ENCODE measurements at places on chromosomes 13 and 19.
A peak's percentile ranks its signal among the peaks of the same experiment; 100 is the strongest.

DNA sequence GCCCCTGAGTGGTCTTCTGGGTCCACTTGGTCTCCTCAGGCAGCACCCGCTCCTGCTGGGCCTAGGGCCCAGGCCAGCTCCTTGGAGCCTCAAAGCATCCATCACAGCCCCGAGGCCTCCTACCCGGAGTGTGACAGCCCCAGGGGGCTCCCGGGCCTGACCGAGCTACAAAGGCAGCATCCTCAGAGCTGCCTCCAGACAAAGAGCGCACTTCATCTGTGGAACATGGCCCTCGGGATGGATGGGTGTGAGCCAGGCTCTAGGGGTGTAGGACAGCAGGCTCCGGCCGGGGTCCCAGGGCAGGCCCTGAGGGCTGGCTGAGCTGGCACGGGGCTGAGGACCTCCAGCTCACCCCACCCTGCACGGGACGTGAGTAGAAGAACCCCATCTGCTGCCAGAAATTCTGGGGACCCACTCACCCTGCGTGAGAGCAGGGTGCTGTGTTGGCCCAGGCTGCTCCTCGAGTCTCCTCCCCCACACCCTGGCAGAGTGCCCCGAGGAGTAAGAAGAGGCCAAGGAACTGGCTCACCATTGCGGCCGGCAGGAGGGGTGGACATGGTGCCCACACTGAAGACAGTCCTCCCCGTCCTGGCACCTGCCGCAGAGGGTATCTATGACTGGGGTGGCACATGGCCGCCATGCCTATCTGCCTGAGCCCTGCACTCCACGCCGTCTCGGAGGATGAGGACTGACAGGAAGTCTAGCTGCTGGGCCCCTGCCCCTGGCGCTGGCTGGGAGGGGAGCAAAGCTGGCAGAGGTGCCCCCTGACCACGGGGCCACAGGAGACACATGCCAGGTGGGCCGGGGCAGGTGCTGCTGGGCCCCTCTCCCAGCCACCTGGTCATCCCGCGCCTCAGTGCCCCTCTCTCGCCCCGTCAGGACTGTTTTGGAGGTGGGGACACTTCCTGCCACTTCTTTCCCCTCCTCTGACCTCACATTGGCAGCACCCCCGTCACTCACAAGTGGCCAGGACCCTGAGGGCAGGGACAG is 22.3 kb downstream of the CEBPG start:
- no peak for DNase-seq

- no peak for DNase-seq
Observed at GRCh38 chr13:38496917-38497316, 147.3 kb downstream of the UFM1 start.

DNA sequence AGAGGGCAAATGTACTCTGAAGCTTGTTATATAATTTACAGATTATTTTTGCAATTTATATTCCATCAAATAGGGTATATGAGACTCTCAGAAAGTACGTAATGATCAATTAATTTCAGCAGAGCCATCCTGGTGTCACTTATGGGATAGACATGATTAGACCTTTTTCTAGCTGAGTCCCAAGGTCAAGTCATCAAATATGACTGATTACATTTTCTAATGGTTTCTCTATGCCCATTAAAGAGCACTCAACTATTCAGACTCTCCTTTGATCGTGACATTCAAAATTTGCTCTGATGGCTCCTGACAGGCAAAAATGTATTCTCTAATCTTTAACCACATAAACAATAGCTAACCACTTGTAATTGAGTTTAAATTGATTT is 469.2 kb downstream of the COG6 start:
- no peak for DNase-seq

DNA sequence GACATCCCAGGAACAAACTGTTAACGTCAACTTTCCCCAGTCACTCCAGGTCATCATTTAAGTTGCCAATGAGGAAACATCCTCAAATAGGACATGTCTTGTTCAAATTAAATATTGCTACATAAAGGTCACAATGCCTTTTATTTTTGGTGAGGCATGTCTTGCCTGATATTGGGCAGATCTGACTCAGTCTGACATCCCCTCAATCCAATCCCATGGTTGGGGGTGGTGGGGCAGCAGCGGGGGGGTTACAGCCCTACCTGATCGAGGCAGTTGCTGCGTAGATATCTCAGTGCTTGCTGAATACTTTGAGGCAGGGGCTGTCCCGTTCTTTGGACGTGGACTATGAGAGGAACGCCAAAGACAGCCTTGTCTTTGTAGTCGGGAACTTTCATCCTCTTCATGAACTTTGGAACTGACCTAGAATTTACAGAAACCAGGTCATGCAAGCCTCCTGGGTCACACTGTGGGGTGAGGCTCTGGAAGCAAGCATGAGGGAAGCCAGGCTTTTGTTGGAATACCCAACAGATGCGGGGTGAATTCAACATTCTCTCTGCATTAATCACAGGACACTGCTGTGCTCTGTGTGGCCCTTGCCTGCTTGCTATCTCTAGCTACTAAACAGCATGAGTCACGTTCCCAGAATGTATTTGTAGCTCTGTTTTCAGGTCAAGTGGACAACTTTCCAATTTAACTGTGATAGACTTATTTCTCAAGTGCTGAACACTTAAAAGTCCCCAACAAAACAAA is 109.8 kb downstream of the KL start:
- peak; percentile 90 for DNase-seq

DNA sequence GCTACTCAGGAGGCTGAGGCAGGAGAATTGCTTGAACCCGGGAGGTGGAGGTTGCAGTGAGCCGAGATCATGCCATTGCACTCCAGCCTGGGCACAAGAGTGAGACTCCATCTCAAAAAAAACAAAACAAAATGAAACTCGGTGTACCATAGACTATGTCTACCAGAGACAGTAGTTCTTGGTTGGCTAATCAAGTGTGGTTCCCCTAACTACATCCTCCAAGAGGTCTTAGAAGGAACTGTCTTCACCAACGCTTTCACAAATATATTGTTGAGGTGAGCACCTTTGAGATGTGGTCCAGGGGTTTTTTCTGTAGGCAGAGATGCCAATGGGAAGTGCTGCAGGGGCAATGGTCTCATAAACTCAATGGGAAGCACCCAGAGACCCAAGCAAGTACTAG is 48.0 kb downstream of the RFC3 start:
- DNase-seq = no peak

- DNase-seq = no peak
Observed at GRCh38 chr19:5804516-5805461, at the start of gene NRTN. NRTN (plus strand) TSS chr19:5805067; CDS start chr19:5824166, 19,099 bp downstream.

DNA sequence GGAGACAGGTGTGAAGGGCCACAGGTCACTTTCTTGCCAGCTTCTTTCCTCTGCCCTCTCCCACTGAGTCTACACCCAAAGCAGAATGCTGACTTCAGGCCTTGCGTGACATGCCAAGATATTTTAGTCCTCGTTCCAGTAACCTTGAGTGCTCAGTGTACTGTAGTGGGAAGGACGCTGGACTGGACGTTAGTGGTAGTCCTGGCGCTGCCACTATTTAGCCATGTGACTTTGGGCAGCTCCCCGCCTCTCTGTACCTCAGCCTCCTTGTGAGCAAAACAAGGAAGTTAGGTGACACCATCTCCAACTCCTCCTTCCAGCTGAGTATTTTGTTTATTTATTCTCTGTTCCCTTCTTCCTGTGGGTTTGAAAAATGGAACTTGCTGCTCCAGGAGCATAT is 86.1 kb downstream of the FRY start:
- no peak for DNase-seq

DNA sequence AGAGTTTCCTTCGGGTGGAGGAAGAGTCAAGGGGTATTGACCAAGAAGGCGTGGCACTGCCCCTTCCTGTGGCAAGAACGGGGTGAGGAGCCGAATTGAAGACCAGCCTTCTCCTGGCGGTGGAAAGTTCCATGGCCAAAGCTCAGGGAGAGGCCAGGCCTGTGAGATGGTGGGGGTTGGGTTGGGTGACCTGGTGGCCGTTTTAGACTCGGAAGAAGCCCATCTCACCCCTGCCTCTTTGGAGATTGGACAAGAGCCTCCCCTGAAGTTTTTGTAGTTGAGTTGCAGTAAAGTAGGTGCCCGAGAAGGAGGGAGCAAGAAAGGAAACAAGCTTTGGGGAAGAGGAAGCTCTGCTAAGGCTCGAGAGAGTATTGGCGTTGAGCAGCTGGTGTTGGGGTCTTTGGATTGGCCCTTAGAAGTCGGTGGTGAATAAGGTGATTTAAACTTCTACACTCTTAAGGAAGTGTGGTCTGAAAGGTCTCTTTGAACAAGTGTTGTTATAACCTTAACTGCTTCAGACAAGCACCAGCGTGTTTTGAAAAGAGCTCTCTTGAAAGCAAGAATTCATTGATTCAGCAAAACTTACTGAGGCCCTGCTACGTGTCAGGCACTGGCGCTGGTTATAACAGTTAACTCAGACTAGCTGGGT is 964 bp downstream of the SPINT2 start:
- DNase-seq = no peak

- DNase-seq = no peak
Observed at GRCh38 chr13:111326981-111327642, 6.7 kb downstream of the TEX29 start.

DNA sequence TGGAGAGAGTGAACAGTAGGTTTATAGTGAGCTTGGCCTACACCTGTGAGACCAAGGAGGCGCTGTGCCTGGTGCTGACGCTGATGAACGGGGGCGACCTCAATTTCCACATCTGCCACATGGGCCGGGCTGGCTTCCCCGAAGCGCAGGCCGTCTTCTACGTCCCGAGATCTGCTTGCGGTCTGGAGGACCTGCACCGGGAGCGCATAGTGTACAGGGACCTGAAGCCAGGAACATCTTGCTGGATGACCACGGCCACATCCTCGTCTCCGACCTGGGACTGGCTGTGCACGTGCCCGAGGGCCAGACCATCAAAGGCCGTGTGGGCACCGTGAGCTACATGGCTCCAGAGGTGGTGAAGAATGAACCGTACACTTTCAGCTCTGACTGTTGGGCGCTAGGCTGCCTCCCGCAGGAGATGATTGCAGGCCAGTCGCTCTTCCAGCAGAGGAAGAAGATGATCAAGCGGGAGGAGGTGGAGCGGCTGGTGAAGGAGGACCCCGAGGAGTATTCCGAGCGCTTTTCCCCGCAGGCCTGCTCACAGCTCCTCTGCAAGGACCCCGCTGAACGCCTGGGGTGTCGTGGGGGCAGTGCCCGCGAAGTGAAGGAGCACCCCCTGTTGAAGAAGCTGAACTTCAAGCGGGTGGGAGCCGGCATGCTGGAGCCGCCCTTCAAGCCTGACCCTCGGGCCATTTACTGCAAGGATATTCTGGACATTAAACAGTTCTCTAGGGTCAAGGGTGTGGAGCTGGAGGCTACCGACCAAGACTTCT is 139.0 kb downstream of the ZDHHC20 start:
- DNase-seq = no peak

DNA sequence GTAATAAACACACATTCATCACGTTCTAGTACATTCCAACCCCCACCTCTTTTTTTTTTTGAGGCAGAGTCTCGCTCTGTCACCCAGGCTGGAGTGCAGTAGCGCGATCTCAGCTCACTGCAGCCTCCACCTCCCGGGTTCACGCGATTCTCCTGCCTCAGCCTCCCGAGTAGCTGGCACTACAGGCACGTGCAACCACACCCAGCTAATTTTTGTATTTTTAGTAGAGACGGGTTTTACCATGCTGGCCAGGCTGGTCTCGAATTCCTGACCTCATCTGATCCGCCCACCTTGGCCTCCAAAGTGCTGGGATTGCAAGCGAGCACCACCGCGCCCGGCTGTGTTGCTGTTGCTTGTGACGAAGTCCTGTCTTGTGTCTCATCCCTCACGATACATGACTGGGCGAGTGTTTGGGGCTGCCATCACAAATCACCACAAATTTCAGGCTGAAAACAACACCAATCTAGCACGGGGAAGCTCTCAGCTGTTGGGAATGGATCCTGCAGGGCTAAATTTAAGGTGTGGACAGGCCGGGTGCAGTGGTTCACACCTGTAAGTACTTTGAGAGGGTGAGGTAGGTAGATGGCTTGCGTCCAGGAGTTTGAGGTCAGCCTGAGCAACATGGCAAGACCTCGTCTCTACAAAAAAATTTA is 15.7 kb downstream of the MOB3A start:
- DNase-seq = no peak

GRCh38 chr19:47768604-47769003 is 9.9 kb upstream of the SELENOW start:
- DNase-seq = no peak

DNA sequence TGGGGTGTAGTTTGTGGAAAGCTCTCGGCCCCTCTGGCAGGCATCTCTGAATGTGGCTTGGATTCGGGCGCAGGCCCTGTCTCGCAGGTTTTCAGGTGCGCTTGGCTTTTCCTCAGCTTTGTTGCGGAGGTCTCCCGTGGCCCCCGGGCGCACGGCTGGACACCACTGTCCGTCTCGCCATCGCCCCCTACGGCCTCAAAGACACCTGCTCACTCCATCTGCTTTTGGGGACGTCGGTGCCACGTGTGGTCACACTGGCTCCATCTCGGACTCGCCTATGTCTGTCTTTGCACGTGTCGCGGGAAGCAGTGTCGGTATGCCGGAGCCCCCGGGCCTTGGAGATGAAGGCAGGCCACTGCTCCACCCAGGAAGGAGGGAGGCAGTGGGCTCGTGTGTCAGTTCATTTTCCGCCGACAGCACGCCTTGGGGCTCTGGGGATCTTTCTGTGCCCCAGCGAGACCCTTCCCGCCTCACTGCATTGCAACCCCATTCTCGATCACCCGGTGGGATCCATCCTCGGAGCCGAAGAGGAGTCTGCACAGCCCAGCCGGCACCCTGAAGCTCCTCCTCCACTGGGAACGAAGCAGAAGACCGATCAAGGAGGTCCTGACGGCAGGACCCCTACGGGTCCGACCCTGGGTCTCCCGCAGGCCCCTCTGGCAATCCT is 42.1 kb downstream of the ZNF146 start:
- no peak for DNase-seq

GRCh38 chr19:55255618-55256423 is 3.0 kb downstream of the PPP6R1 start:
- no peak for DNase-seq

DNA sequence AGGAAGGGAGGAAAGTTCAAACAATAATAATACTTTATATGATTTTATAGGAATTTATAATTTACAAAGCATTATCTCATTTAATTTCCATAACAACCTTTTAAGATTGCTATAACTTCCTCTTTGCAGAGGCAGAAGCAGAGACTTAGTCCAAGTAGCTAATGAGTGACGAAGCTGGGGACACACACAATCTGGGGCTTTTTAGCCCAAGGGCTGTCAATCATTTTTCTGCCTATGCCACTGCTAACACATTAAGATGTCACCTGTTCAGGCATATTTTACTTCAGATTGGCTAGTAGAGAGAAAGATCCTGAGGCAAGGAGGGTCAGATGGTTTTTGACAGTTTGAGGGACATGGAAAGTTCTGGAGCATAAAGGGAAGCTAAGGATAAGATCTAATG is 12.6 kb downstream of the SCEL start:
- no peak for DNase-seq

DNA sequence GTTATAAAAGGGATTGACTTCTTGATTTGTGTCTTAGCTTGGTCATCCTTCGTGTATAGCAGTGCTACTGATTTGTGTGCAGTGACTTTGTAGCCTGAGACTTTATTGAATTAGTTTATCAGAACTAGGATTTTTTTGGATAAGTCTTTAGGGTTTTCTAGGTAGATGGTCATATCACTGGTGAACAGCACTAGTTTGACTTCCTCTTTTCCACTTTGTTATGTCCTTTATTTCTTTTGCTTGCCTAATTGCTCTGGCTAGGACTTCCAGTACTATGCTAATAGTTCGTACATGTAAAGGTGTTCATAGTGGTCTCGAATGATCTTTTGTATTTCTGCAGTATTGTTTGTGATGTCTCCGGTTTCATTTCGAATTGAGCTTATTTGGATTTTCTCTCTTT is 145.4 kb downstream of the DNAJC3 start:
- DNase-seq = no peak

- DNase-seq = no peak
Observed at GRCh38 chr13:60288569-60288968, 108.5 kb upstream of the TDRD3 start.
